ENCODE measurements at places on chromosomes 12 and 14.

DNA sequence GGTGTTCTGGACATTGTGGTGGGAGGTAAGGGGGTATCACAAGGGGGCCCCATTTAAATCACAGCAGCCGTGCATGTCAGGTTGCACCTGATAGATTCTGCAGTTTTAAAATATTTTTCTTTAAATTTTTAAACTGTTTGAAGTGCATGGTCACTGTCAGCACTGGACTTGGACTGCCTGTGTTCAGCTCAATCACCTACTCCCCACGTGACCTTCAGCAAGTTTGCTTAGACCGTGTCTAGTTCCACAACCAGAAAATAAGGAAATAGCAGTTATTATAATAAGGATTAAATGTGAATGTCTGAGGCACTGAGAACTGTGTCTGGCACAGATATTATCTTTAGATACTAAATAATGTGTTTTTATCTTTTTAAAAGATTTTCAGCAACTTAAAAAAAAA lies 64.7 kb downstream of the ESR2 start:
- no peak for DNase-seq

DNA sequence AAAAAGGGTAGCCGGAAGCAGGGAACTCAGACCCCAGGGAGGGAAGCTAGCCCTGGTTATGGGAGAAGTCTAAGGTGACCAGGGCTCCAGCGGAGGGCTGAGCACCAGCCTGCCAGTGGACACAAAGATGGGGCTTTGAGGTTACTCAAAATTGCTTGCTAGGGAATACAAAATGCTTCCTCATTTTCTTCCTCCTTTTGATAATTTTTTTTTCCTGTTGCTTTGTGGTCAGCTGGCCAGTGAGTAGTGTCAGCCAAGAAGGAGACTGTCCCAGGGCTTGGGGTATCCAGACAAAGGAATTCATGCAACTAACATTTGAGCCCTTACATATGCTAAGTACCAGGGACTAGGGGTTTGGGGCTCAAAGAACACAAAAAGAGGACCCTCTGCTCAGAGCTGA lies 206.2 kb downstream of the PPM1H start:
- no peak for DNase-seq

- DNase-seq: no peak
Observed at GRCh38 chr14:80135305-80136088, 75.8 kb downstream of the DIO2 start.

DNA sequence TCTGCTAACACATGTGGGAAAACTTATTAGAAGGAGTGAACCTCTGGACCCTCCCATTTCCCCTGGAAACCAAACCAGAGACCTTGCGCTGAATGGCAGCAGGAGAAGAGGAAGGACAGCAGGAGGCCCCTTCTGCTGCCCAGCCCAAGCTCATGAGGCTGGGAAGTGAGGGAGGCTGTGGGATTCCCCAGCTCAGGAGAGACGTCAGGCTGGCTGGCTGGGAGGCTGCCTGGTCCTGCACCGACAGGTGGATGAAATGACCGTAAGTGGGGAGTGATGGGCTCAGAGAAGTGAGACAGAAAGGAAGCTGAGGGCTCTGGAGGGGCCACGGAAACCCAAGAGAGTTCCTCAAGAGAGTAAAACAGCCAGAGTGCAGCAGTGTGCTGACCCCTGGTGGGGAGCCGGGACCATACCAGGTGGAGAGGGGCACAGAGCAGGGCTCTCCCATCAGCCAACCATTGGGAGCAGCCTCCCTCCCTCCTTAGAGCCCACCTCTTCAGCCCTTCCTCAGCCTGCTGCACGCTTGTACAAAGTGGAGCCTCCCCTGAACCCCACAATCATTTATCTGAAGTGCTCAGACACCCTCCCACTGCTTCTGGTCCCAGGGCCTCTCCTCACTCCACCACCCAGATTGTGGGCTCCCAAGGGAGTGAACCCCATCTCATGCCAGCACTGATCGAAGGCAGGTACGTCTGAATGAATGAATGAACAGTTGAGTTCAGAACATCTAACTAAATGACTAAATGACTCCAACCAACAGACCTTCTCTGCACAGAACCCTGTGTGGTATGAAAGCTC lies 14.0 kb downstream of the TAMALIN start:
- peak; percentile 54 for DNase-seq

DNA sequence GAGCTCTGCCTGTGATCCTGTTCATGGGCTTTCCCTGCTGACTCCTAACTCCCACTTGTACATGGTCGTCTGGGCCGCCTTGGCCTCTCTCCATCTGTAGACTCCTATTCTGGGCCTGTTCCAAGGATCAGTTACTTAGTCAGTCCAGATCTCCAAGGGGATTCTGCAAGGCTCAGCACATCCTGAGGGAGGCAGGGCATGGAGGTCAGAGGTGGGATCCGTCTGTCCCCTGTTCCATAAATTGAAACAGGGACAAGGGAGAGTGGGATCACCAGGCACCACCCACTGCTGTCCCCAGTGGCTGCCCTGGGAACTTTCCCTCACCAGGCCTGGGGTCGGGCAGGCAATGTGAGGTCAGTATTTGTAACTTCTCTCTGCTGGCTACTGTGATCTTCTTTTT lies 43.5 kb downstream of the KCTD10 start:
- no peak for DNase-seq

- no peak for DNase-seq
Observed at GRCh38 chr12:98053202-98053601, 462.2 kb upstream of the TMPO start.

GRCh38 chr12:3973973-3974644 lies 100.9 kb upstream of the PARP11 start:
- DNase-seq: no peak

DNA sequence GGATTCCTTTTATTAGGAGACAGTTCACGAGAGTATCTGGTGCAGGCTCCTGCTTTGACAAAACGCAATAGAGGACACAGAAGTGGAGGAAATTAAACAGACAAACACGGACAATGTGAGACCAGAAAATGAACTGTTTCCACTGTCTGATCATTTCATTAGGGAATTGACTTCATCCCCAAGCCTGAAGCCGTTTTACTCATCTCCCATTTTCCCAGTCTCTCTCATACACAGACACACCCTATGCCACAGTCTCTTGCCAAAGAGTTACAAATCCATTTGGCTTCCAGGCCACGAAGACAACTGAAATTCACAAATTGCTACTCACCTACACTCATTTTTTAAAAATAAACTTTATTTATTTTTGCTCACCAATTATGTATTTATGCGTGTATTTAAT lies 1087.8 kb upstream of the TMEM132C start:
- DNase-seq: no peak
